ENCODE measurements at places on chromosomes 13 and 19. TPM values are rescaled to one million over a fixed set of nuclear protein-coding genes. Genes with fewer than 3 reads are reported as not detected.

GRCh38 chr19:49335071-49335783 is at the start of gene CD37:
Gene CD37 (plus strand): TSS chr19:49335406. CDS start chr19:49335541, 135 bp downstream.
- DNase-seq, result peak; percentile 86

The FXYD3 gene
- total RNA-seq, result 625 TPM

DNA sequence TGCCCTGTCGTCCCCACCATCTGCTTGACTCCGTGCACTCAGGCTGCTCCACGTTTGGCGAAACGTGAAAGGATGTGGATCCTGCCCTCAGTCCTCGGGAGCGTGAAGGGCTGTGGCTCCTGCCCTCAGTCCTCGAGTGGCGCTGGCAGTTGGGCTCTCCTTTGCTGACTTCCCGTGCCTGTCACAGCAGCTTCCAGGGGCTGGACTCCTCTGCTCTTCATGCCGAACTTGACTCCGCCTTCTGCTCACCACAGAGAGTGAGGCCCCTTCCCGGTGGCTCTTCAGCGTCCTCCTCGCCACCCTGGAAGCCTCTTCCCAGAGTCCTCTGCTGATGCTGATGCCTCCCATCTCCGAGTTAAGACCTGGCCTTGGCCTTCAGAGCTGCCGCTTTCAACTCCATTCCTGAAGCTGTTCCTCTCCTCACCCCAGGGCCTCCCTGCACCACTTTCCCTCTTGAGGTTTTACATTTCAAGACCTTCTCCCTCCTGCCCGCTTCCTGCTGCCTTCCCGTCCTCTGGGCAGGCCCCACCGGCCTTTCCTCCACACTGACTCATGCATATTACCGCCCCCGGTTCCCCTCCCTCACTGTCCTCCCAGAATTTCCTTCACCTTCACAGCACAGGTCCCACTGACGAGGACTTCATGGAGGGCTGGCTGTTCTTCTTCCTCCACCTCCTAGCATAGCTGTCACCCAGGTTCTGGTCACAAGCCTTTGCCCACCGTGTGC is 111.7 kb downstream of the SHISA2 start:
- DNase-seq, result no peak

DNA sequence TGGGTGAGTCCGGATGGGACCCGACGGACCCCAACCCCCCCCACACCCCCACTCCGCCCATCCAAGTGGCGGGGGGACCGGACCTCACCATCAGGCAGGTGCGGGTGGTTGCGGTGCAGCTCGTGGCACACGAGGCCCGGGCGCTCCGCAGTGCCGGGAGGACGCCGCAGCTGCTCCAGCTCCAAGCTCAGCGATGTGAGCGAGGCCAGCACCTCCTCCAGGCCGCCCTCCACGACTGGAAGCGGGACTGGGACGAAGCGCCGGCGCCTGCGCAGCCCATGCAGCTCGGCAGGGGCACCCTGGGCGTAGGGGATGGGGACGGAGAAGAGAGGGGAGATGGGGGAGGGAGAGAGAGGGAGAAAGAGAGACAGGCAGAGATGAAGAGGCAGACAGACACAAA is 30.1 kb upstream of the OLFM2 start:
- no peak for DNase-seq
